ENCODE measurements at places on chromosomes 11 and 22. TPM values are rescaled to one million over a fixed set of nuclear protein-coding genes. Genes with fewer than 3 reads are reported as not detected.
A peak's percentile ranks its signal among the peaks of the same experiment; 100 is the strongest.

SCGB1C1 gene
- not detected for total RNA-seq

OR5P2 gene
- total RNA-seq = not detected

SSTR3 gene
- total RNA-seq = under 0.01 TPM

DNA sequence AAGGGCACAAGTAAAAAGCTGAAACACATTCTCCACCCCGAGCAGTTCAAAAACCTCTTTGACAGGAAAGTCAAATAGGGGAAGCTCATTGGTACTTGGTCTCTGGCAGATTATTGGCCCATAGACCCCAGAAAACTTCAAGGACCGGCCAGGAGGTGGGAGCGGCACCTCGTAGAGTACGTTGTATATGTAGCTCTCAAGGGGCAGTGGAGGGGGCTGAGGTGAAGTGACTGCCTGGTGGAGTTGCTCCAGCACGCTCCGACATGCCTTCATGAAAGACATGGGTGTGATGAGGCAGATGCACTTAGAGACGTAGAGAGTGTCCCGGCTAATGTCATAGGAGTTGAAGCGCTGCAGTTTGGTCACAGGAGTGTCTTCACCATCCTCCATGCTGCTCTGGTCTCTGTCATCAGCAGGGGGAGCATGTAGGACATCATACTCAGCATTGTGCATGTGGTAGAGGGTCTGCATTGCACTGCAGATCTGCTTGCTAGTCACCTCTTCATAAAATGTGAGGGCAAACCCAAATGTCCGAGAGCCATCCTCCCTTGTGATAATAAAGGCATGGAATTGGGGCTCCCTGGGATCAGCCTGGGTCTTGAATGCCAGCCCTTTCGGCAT, 61.3 kb downstream of the DENND5A start:
- DNase-seq = peak; percentile 38

DNA sequence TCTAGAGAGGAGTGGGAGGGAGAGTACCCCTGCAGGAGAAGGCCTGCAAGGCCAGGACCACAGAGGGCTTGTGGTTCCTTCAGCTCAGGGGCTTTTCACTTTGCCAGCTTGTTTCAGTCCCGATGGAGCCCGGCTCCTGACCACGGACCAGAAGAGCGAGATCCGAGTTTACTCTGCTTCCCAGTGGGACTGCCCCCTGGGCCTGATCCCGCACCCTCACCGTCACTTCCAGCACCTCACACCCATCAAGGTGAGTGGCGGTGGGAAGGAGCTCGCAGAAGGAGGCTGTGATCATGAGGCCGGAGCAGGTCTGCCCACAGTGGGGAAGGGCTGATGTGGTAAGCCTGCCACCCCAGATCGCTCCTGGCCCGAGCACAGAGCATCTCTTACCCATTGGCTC, 13.5 kb downstream of the ACP2 start:
- no peak for DNase-seq

- DNase-seq = no peak
Observed at GRCh38 chr22:24413271-24413670, 14.1 kb upstream of the ADORA2A start.

DNA sequence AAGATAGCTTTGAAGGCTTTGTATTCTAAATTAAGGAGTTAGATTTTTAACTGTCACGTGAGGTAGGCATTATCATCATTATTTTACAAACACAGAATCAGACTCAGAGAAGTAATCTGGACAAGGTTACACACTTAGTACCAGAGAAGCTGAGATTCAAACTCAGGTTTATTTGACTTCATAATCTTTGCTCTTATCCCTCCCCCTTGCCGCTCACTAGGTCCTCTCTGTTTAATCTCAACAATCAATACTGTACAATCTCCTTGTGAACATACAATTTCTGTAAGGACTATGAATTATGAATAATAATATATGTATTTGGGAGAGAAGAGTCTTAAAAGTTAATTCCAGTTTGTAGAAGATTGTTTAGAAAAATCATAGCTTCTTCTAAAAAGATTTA, 5.2 kb upstream of the DNAJB7 start:
- DNase-seq = no peak

Measured in hematopoietic multipotent progenitor cell (in vitro differentiated cells).